Suprapubic skin (tissue), 4 donors: ENCODE measurements at places on chromosomes 2 and 18. TPM values are rescaled to one million over a fixed set of nuclear protein-coding genes. Genes with fewer than 3 reads are reported as not detected.

The PLEK gene
- total RNA-seq, result 1.1 TPM

The ACOXL gene
- total RNA-seq, result not detected

The LRRFIP1 gene
- 150 TPM for total RNA-seq

The M1AP gene
- 1.1 TPM for total RNA-seq

The CCBE1 gene
- total RNA-seq, result 1.8 TPM

The GALR1 gene
- 0.16 TPM for total RNA-seq

The DSC2 gene
- 33.7 TPM for total RNA-seq

The IL1F10 gene
- 23.2 TPM for total RNA-seq

The FSHR gene
- not detected for total RNA-seq

The RMDN2 gene
- 5.6 TPM for total RNA-seq

The COL4A4 gene
- total RNA-seq, result 0.23 TPM

The CDH7 gene
- total RNA-seq, result not detected

The CHN1 gene
- total RNA-seq, result 4.9 TPM

The TLK1 gene
- total RNA-seq, result 40.4 TPM

The UGT1A5 gene
- total RNA-seq, result 0.56 TPM

The CPO gene
- not detected for total RNA-seq

The IL36G gene
- 14.0 TPM for total RNA-seq

The CDH2 gene
- total RNA-seq, result 1.1 TPM

DNA sequence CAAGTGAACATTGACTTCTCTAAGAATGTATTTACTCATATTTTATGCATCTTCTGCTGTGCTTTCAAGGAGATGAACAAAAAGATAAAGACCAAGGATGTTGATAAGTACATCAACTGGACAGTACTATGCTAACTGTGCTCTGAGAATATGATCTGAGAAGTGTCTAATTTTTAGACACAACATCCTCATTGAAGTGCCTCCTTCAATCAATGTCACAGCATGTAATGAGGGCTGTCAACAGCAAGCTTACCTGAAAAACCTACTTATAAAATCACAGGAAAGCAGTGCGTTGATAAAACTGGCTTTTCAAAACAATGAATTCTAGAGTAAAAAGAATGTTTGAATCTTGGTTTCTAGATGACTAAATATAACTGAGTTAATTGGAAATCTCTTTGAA is 452.9 kb upstream of the DSEL start:
- no peak for DNase-seq

DNA sequence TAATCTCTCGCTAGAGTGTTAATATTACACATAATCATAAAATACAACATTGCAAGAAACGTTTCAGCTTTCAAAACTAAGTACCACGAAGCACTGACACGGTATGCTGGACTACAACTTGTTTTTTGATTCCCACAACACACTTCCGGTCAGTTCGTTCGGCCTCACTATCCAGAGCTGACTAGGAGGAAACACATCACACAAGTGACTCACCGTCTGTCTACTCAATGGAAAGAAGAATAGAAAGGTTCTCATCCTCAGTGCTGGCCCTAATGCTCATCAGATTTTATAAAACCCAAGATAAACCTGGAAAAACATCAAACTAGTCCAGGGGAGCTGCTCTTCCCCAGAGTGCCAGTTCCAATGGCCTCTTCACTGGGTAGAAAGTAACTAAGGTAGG is 42.9 kb downstream of the ZNF385B start:
- DNase-seq, result no peak

- DNase-seq, result no peak
Observed at GRCh38 chr2:230435431-230435830, 19.4 kb downstream of the SP100 start.

- no peak for DNase-seq
Observed at GRCh38 chr2:234026693-234027254, 23.7 kb upstream of the SPP2 start.

GRCh38 chr2:114925296-114926255 is 483.1 kb downstream of the DPP10 start:
- no peak for DNase-seq

GRCh38 chr2:136052369-136053362 is 65.3 kb downstream of the CXCR4 start:
- no peak for DNase-seq

DNA sequence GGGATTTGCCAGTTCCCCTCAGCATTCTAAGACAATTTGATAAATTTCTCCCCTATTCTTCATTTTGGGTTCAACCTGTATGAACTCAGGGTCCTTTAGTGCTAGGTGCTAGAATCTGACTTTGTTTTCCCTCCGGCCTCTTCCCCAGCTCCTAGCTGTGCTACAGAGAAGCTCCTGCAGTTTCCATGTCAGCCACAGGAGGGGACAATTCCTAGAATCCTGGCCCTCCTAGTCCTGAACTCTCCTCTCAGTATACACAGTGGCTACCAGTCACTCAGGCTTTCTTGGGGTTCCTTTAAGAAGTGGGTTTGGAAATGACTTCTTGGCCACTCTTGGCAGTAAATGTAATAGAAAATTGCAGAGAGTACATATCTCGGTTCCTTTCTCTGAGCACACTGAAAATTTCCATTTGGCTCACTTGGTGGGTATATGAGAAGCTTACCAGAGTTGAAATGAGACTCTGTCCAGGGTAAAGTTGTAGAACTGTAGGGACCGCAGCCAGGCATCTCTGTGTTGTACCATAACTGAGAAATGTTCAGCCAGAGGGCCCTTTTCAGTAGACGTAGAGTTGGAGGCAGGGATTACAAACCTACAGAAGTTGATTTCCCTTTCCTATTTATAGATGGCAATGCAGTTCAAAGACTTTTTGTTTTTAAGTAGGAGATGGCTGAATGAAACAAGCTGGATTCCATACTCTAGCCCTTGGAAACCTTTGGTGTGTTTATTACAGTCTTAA is 5.0 kb upstream of the CHST10 start:
- no peak for DNase-seq

DNA sequence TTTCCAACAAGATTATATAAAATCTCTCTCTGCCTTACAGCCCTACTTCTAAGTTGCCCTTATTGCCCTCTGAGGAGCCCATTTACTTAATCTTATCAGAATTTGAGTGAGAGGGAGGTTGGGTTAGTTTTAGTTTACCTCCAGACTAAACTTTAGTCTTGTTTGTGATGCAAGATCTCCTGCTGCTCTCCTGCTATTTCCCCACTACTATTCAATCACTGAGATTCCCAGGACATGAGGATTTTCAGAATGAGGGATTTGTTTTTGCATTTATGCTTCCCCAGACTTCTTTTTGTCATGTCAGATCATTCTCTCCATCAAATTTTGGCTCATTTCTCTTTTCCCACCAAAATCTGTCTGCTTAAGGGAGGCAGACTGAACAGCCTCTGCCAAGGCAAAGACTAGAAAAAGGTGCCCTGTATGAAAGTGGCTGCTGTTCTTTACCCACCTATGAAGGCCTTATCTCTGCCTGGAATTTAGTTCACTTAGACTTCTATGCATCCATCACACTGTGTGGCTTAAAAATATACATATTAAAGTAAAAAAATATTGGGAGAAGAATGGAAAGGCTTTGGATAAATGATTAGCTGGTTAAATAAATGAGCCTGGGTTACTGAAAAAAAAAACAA is 401.3 kb downstream of the PID1 start:
- no peak for DNase-seq

DNA sequence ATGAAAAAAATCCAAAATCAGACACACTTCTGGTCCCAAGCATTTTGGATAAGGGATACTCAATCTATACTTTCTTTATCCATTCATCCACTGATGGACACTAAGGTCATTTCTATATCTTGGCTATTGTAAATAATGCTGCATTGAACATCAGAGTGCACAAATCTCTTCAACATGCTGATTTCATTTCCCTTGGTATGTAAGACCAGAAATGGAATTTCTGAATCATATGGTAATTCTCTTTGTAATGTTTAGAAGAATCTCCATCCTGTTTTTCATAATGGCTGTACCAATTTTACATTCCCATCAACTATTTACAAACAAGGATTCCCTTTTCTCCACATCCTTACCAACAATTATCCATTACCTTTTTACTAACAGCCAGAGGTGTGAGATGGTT is 33.7 kb upstream of the MCM6 start:
- DNase-seq, result no peak

GRCh38 chr2:23378496-23378895 is 6.5 kb upstream of the KLHL29 start:
- DNase-seq, result no peak

DNA sequence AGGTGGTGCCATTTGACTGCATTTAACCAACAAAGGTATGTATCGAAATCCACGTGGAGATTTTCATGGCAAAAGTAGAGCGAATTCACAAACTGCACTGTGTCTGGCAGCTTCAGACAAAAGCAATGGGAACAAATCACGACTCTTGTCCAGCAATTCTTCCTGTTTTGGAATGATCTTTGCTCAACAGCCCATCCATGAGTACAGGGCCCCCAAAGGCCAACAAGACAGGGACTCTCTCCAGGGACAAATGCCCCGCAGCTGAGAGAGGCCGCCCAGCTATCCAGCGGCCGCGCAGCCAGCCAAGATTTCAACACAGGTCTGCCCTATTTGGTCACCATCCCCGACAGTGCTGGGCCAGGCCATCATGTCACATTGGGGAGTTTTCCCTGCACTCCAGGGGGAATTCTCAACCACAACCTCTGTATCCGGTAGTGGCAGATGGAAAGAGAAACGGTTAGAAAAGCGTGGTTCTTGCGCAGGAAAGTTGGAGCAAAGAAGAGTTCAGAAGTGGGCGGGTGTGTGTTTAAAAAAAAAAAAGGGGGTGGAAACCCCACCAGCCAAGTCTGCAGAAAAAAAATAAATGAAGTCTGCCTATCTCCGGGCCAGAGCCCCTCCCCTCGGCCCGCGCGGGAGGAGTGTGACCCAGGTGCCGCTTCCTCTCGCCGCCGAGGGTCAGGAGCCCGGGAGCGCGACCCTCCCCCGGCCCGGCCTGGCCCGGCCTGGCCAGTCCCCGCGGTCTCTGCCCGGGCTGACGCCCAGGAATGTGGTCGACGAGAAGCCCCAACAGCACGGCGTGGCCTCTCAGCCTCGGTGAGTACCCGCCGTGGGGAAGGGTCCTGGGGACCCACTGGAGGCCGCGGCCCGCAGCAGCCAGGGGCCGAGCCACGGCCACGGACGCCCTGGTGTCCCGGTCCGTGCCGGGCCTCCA is at the start of gene GYPC:
GYPC (plus strand) TSS at position 659 of the 931 bp plus-strand sequence; CDS start at position 765, 106 bp downstream.
- peak; percentile 93 for DNase-seq

GRCh38 chr2:235616885-235617284 is 123.0 kb downstream of the AGAP1 start:
- no peak for DNase-seq

DNA sequence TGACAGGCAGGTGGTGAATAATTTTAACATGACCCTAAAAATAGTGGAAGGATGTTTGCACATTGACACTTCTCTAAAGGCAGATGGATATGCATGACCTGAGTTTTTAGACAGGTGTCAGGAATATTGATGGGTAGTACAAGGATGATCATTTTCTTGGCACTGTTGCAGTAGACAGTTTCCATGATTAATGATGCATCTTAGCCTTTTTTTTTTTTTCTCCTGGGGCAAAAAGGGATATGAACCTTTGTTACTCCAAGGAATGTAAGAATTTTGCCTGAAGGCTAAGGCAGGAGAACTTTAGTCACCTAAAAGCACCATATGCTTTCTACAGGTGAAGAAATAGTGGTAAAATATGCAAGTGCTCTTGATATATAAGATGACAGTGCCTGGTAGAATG is 136.3 kb upstream of the CAVIN2 start:
- DNase-seq, result no peak

GRCh38 chr2:180652794-180653193 is 327.6 kb upstream of the UBE2E3 start:
- DNase-seq, result no peak

DNA sequence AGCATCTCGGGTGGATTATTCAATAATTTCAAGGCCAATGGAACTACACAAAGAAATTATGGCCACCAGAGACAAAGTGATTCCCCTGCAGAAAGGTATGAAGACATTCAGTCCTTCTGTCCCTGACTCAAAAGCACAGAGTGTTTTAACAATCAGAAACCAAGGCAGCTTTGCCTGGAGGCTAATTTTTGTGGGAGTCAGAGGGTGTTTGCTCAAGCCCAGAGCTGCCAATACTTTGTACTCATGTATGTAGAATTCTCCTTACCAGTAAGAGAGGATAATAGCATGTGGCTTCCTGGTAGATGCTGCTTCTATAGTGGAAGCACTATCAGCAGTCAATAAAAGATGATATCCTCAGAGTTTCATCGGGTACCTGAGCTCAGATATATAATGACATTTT is 178.4 kb downstream of the KCNE4 start:
- DNase-seq, result no peak

DNA sequence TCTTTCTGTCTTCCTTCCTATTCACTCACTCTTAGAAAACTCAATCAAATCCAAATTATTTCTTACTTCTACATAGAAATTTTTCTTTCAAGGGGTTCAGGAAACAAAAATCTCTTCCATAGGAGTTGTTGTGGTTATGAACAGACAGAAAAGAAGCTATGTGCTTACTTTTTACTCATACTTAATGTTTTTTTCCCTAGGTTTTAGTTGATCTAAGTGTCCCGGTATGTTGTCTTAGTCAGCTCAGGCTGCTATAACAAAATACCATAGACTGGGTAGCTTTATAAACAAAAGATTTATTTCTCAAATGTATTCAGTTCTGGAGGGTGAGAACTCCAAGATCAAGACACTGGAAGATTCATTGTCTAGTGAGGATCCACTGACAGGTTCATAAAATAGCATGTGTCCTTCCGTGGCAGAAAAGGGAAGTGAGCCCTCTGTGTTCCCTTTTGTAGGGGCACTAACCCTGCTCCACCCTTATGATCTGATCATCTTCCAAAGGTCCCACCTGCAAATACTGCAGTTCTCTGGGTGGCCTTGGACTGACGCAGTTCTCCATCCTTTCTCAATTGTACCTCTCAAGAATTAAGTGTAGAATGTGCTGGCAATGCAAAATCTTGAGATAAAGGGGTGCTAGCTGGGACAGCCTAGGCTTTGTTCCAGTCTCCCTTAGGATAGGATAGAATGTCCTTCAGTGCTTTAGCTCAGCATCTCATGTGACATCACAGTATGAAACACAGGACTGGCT is 14.4 kb upstream of the VRK2 start:
- DNase-seq, result no peak

- no peak for DNase-seq
Observed at GRCh38 chr2:189338115-189338514, 103.2 kb upstream of the WDR75 start.
